ENCODE measurements at places on chromosomes 12 and 14. TPM values are rescaled to one million over a fixed set of nuclear protein-coding genes. Genes with fewer than 3 reads are reported as not detected.

The DENND5B gene
- 10.7 TPM for total RNA-seq

The KRT77 gene
- not detected for total RNA-seq

The GPR132 gene
- total RNA-seq: 0.82 TPM

The SLC5A8 gene
- not detected for total RNA-seq

The INHBC gene
- not detected for total RNA-seq

The CDKN3 gene
- 6.0 TPM for total RNA-seq

The TAS2R30 gene
- total RNA-seq: 0.73 TPM

The RILPL1 gene
- 29.5 TPM for total RNA-seq

The GUCY2C gene
- not detected for total RNA-seq

The SERPINA12 gene
- not detected for total RNA-seq

The AMN gene
- 0.05 TPM for total RNA-seq

The HOTAIR gene
- total RNA-seq: 0.12 TPM

The CD163L1 gene
- 1.8 TPM for total RNA-seq

The OTX2 gene
- not detected for total RNA-seq

The CMTM5 gene
- not detected for total RNA-seq

The COX14 gene
- total RNA-seq: 73.2 TPM

The PDZRN4 gene
- total RNA-seq: not detected

The TAS2R20 gene
- 1.8 TPM for total RNA-seq

Data from glomerular endothelial cell (primary cell).